Activated naive CD8-positive, alpha-beta T cell treated with anti-CD3 and anti-CD28 coated beads, Interleukin-2, amount 50 U/mL, for 16 hours (primary cell): ENCODE measurements at places on chromosomes 1 and 21.

DNA sequence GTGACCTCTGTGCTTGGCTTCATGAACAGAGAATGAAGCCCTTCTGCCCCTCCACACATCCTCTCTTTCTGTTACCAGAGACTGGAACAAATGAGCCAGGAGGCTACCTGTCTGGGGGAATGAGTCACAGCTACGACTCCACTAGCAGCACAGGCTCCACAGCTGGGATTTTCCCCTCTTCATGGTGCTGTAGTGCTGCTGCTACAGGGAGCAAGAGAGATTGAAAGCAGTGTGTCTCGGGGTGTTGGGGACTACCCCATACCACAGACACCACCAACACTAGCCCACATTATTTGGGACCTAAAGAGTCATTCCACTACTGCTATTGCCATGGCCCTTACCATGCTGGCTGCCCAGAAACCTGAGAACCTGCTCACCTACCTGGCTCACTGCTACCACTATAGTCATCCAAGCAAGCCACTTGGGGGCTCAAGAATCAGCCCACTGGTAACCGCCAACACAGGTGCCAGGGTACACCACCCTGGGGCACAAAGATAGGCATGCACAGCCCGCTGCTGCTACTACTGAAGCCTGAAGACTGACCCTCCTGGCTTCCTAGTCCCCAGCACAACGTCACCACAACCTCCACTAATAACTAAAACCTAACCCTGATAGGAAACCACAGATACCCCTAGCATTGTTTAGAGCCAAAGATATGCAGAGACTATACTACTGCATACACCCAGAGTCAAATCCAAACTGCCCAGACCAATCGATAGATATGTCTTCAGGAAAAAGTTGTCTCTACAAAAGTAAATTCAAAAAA, 17.7 kb downstream of the CD1E start:
- no peak for DNase-seq

GRCh38 chr1:225772323-225772768, 5.3 kb upstream of the SRP9 start:
- DNase-seq, result no peak

DNA sequence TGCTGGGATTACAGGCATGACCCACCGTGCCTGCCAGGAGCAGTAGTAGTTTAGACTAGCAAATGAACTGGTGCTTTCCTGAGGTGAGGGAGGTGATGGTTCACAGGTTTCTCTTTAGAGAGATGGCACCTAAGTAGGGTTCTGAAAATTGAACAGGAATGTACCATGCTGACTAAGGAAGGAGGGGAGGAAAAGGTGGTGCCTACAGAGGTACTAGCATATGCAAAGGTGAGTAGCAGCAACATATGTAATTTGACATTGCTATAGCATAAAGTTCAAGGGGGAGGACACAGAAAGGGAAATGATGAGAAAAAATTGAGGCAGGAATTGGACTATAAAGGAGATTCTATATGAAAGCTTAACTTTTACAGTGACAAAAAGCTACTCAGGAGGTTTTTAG, 65.9 kb upstream of the RBM34 start:
- no peak for DNase-seq

- DNase-seq, result no peak
Observed at GRCh38 chr1:199684686-199685273, 342.7 kb upstream of the NR5A2 start.

DNA sequence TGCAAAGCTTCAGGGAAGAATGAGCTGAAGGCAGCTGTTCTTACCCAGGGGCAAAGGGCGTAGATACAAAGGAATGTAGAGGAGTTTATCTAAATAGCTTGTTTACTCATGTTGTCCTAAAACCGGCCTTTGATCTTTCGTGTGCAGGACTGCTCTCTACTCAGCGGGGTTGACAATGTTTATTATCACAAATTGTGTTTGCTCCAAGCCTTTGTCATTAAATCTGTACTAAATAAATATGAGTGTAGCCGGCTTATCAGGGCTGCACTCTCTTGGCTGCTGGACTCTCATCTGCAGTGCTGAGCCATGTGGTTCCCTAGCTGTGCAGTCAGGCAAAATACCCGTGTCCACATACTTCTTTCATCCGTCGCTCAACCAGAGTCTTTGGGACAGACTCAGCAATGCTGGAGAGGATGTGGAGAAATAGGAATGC, 199.0 kb downstream of the LBR start:
- no peak for DNase-seq

- DNase-seq, result no peak
Observed at GRCh38 chr1:56464294-56464693, 115.1 kb downstream of the PLPP3 start.

DNA sequence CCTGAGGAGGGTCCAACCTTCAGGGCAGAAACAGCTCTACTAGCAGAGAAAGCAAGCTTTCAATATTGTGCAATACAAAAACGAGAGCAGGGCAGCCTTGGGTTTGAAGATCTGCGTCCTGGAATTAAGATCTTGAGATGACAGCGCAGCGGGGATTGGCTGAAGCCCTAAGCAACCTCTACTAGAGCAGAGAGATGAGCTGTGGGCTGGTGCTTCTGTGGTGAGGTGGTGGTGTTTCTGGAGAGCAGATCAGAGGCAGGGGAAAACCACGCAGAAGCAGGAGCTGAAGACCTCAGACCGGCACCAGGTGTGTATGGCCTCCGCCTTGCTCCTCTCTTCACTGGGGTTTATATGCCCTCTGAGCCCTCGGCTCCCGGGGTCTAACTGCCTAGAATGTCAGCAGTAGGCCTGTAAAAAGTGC, 12.5 kb downstream of the TRAF3IP3 start:
- DNase-seq, result peak; percentile 52

DNA sequence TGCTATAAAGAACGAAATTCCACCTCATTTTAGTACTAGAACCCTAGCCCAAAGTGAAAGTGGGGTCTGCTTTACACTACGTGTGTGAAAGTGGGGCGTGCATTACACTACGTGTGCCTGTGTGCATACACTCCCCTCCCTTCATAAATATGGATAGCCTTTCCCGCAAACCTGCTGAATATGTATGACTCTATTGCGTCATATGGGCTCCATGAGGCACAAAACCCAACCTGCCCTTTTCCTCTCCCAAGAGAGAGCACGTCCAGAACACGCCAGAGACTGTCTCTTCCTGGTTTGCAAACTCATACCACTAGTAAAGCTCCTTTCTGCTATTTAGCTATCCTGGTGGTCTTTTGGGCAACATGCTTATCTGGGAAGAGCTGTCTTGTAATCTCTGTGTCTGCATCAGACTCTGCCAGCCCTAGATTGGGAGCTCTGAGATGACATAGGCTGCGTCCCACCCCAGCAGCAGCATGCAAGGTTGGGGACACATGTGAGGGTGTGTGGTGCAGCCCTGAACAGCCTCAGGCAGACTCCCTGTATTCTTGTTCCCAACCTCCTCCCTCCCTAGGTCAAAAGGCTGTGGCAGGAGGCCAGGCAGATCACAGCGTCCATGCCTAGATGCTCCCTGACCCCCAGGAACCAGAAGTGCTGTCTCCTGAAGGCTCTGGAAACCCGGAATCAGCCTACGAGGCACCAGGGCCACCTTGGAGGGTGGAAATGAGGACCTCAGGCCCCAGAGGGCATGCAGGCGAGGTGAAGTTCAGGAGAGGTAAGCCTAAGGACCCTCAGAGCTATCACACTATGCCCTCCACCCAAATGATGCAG, 12.3 kb upstream of the PADI1 start:
- no peak for DNase-seq

- no peak for DNase-seq
Observed at GRCh38 chr1:45012639-45013278, 705 bp downstream of the UROD start.

DNA sequence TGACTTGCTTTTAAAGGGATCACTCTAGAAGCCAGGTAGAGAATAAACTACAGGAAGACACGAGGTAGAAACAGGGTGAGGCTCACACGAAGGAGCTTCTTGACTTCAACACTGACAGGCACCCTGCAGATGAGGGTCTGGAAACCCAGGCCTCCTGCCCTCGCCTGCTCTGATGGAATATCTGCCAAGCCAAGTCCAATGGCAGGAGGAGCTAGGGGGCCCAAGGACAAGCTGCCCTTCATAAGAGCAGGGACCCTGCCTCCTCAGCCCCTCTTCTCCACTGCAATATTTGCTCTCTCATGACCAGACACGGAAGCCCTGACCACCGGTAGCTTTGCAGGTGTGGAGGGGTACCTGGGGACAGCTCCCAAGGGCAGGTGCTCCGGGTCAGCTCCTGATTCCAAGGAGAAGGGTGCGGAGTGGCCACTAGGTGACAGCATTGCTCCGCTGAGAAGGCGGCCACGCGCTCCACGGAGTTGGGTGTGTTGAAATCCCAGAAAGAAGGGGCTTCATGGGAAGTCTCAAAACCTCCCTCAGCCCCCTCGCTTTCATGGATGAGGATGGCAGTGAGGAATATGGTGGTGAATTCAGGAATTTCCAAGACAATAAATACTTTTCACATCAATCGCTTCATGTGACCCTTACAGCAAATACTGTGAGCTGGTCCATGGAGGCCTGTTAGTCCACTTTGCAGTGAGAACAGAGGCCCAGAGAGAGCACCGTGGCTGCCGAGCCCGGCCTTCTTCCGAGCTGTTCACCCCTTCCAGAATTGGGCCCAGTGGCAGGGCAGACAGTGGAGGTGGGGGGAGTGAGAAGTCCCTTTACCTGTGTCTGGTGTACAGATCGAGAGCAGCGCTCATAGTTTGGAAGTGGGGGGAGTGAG, 33.2 kb upstream of the PAX7 start:
- peak; percentile 36 for DNase-seq

DNA sequence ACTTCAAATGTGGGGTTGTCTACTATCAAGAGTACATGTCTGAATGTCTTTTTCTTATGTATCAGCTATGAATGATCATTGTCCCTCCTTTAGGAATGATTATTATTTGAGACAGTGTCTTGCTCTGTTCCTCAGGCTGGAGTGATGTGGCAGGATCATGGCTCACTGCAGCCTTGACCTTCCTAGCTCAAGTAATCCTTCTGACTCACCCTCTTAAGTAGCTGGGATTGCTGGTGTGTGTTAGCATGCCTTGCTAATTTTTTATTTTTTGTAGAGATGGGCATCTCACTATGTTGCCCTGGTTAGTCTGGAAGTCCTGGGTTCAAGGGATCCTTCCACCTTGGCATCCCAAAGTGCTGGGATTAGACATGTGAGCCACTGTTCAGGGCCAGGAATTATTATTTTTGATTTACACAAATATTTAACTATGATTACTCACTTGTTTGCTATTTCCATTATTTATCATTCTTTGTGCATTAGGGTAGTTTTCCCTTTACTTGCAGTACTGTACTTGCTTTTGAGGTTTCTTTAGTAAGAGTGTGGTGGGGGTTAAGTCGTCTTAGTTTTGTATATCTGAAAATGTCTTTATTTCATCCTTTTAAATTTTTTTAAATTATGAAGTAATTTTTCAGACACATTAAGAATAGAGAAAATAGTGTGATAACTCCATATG, 12.8 kb downstream of the S100A7 start:
- no peak for DNase-seq

DNA sequence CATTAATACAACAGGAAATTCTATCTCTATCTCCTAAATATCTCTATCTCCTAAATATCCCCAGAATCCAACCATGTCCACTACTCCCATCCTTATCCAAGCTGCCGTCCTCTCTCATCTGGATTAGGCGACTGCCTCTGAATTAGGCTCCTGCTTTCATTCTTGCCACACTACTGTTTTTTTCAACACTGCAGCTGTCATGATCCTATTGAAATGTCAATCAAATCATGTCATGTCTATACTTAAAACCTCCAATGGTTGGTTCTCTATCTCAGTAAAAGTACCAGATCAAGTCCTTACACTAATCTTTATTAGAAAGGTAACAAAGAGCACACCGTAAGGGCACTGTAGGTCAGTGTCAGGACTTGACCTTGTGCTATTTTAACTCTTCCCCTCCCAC, 82.0 kb upstream of the NFIA start:
- no peak for DNase-seq

DNA sequence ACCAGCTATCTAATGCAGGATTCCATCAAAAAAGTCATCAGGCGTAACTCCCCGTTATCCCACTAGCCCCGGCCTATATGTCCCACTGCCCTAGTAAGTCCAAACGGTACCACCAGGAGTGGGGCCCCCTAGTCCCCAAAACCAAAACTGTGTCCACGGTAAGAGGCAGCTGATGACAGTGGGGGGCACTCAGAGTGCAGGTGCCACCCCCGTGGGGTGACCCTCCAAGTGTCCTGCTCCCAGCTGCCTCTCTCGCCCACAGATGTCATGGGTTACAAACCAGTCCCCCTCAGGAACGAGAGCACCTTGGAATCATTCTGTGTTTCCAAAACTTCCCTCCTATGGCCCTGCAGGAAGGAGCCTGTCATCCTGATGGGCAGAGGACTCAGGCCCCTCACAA, 10.9 kb upstream of the AURKAIP1 start:
- DNase-seq, result no peak

DNA sequence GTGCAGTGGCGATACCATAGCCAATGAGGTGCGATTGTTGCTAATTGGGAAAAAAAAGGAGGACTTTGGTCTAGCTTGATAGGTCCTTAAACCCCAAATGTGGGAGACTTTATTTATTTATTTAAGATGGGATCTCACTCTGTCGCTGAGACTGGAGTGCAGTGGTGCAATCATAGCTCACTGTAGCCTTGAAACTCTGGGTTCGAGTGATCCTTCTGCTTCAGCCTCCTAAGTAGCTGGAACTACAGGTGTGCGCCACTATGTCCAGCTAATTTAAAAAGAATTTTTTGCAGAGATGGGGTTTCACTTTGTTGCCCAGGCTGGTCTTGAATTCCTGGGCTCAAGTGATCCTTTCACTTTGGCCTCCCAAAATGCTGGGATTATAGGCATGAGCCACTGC, 24.0 kb upstream of the SRSF10 start:
- DNase-seq, result no peak

GRCh38 chr1:242435200-242435599, 89.3 kb downstream of the PLD5 start:
- no peak for DNase-seq

- no peak for DNase-seq
Observed at GRCh38 chr21:19999369-20000272, 998.6 kb upstream of the NCAM2 start.

- DNase-seq, result no peak
Observed at GRCh38 chr21:41008974-41009373, 159.0 kb upstream of the BACE2 start.
